ENCODE measurements at places on chromosomes 5 and 9.

GRCh38 chr5:51632793-51633192 is 249.5 kb downstream of the ISL1 start:
- DNase-seq: no peak

- no peak for DNase-seq
Measured at GRCh38 chr5:104062621-104063377, 500.2 kb upstream of the NUDT12 start.

GRCh38 chr9:98974106-98974505 is 30.4 kb downstream of the COL15A1 start:
- no peak for DNase-seq

GRCh38 chr5:43216941-43217340 is 24.9 kb downstream of the NIM1K start:
- DNase-seq: no peak

GRCh38 chr5:116479776-116480675 is 94.6 kb downstream of the SEMA6A start:
- no peak for DNase-seq

GRCh38 chr9:37209431-37210386 is 89.3 kb downstream of the ZCCHC7 start:
- no peak for DNase-seq

DNA sequence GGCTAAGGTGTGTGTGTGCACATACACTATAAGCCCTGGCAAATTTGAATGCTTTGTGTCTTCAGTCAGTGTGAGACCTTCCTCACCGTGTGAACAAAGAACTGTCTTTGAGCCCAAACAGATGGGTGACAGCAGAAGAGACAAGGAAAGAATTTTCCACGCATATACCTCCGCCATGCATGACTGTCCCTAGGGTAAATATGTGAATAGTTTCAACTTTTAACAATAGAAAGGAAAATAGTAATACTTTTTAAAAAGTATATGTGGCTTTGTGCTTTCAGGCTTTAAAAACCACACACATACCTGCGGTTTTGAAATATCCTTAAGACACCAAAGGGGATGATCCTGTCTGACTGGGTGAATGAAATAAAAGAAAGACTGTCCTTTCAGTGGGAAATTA is 438.6 kb upstream of the MPDZ start:
- no peak for DNase-seq

DNA sequence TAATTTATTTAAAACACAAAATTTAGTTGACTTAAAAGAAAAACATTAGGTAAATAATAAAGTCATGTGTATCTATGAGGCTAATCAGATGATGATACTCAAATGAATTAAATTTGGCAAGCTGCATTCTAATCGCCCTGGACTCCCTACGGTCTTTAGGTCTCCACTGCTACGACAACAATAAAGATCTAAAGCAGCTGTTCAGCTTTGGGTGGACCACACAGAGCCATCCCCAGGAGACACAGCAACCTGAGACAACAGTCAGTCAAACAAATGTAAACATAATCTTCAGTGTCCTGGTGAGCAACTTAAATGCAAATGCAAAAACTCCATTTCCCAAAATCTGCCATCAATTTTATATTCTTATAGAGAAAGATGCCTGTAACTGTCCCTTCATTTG is 65.5 kb downstream of the MCTP1 start:
- no peak for DNase-seq

- DNase-seq: no peak
Measured at GRCh38 chr5:16902846-16903245, 33.2 kb downstream of the MYO10 start.

DNA sequence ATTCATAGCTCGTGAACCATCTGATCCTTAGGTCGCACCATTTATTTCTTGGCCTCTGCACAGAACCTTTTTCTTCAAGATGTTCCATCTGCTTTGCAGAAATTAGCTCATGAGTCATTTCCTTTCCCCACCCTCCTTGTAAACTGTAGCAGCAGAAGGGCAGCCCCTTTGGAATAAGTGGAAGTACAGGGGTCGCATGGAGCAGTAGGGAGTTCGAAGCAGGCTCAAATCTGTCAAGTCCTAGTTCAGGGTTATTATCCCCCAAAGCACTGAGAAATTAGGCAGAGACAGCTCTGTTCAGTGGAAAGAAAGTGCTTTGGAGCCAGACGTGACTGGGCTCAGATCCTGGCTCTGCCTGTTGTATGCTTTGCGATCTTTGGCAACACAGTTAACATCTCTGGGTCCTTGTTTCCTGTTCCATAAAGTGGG is 84.2 kb downstream of the SGCD start:
- no peak for DNase-seq

DNA sequence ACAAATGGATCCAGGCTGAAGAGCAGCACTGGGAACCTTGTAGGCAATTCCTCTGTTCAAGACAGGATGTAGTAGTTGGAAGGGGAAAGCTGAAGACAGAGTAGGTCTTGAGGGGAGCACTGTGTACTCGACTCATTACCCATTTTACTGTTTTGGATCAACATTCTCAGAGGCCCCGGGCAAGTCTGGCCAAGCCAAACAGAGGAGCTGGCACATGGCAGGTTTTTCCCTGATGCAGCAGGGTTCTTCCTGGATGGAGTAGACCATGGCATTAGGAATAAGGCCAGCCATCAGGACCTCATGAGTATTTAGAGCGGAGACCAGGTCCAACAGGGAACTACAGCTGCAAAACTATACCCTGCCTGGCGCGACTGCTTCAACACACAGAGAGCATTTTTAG is 4.4 kb downstream of the SVEP1 start:
- DNase-seq: no peak

GRCh38 chr5:1706021-1706420 is 93.6 kb downstream of the MRPL36 start:
- no peak for DNase-seq

DNA sequence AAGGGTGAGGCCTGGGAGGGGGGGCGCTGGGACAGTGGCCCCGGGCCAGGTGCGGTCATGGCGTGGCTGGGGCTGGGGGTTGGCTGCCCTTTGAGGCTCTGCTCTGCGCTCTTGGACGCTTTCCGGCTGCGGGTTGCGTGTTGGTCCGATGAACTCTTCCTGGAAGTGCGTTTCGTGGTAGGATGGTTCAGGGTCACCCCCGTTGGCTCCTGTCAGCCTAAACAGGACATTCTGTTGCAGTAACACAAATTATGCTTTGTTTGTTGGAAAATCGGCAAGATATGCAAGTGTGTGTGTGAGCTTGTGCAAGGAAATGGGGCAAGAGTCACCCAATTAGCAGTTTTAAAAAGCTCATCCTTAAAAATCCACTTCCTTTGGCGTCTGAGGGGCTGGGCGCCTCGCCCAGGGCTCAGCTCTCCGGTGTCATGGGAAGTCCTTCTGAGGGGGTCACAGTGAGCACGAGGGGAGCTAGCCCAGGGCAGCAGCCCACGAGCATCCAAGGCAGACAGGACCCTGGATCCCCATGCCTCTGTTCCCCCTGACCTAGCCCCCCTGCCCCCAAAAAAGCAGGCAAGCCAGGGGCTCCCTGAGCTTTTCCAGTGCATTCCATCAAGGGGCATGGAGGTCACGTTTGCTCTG is 22.2 kb upstream of the RNU6ATAC start:
- DNase-seq: no peak

DNA sequence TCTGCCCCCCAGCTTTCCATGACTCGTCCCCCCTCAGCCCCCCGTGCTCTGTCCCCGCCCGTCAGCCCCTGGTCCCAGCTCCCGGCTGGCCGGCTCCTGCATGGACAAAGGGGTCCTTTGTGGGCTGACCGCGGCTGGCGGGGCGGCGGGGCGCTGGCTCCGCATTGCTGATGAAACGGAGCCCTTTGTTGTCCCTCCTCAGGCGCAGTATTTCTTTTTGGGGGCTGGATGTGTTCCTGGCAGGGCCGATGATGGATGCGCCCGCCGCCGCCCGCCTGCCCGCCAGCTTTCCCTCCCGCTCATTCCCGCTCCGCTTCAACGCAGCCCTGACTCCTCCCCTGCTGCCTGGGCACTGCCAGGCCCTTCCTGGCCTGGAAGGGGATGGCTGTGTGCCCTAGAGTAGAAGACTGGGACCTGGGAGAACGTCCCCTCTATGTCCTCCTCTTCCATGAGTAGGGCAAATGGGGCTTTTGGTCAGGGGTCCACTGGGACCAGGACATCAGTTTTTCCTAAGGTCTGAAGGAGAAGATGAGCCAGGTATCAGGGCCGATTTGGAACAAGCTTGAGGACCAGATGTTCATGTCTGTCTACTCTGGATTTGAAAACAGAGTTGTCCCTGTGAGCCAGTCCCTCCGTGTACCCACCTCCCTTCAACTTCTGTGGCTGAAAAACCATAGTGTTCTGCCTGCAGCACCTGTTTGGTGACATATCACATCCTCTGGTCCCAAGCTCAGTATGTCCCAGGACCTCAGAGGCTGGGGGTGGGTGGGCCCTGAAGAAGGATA is 29.0 kb downstream of the CXXC5 start:
- no peak for DNase-seq

DNA sequence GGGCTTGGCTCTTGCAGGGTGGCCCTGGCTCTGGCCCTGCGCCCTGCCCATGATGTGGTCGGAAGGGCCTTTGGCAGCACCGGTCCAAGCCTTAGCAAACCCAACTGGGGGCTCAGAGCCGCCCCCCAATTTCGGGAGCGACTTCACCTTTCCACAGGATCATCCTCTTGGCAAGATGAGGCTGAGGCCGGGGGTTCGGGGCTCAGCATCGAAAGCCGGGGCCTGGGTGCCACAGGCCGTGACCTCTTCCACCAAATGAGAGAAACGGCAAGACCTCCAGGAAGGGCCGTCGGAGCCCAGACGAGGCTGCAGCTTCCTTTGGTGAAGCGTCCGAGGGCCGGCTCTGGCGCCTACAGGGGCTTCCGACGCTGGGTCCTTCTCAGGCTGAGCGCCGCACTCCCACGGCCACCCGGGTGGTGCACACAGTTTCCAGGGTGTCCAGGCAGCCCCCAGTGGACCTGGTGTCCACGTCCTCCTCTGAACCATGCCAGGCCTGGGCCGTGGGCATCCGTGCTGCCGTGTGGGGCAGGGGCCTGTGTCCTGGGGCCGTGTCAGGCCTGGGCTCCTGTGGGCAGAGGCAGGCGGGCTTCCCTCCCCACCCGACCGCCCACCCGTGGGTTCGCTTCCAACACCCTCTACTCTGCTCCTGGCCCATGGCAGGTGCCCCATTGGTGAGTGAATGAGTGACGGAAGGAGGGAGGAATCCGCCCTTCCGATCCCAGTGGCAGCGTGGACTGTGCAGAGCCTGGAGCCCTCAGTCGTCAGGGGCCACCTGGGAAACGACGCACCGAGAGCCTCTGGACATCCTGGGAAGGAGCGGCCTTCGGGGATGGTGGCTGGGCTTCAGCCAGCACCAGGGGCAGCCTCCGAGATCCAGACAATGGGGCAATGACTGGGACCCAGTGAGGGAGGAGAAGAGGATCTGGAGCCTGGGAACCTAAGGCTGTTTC is 5.2 kb upstream of the AGPAT2 start:
- DNase-seq: no peak

- no peak for DNase-seq
Measured at GRCh38 chr5:72379936-72380335, 59.8 kb downstream of the PTCD2 start.

GRCh38 chr5:92371171-92371888 is 988.2 kb upstream of the ARRDC3 start:
- no peak for DNase-seq

DNA sequence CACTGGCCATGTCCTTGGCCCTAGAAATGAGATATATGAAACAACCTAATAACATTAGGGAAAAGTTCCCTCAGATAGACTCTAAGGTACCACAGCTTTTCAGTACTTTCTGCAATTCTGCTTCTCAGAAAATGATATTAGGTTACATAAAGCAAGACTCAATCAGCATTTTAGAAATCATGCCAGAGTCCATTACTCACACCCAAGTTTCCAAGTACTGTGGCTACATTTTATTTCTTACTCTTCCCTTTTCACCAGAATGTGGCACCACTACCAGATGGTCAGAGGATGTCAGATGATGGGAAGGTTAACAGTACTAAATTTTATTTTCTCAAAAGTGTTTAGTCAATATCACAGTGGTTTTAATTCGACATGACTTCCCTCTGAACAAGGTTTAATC is 217.2 kb downstream of the MLLT3 start:
- DNase-seq: no peak

- DNase-seq: no peak
Measured at GRCh38 chr9:134314039-134314949, 12.0 kb upstream of the RXRA start.

- no peak for DNase-seq
Measured at GRCh38 chr9:123606141-123606540, 250.1 kb downstream of the CRB2 start.

- no peak for DNase-seq
Measured at GRCh38 chr5:44821164-44821563, 12.4 kb downstream of the MRPS30 start.

GRCh38 chr5:68456756-68457217 is 241.2 kb downstream of the PIK3R1 start:
- no peak for DNase-seq

DNA sequence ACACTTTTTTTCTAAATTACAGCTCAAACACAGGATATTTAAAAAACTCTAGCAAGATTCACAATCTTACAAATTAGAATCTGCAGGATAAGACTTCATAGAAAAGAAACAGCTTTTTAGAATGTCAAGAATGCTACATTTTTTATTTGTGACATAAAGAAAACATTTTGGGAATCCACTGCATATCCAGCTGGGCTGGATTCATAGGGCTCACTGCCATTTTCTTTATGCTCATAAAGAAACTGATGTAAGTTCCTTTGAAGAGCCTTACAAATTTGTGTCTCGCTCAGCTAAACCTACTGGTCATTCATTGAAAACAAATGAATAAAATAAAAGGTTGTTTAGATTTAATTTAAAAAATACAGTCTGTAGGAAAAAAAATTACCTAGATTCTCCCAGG is 332.3 kb downstream of the TRPM3 start:
- no peak for DNase-seq

GRCh38 chr9:84207491-84207951 is 133.0 kb downstream of the SLC28A3 start:
- no peak for DNase-seq

DNA sequence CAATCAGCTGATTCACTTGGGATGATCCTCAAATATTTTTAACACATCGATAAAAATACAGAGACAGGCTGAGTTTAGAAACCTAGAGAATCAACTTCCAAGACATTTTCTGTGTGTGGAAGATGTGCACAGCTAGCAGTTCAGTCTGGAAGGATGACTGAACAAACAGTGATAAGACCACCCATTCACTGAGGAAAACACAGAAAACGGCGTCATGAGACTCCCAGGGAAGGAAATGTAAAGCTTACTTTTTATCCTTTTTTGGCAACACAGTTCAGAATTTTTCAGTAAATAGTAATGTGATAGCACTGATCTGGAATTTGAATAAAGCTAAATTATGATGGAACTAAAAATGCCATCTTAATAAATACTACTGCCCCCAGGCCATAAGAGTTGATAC is 277.6 kb downstream of the SEMA5A start:
- DNase-seq: no peak

GRCh38 chr5:137040024-137040423 is 459.1 kb downstream of the SPOCK1 start:
- no peak for DNase-seq
